ENCODE measurements at places on chromosomes 2 and 18.

- no peak for DNase-seq
Measured at GRCh38 chr2:42775810-42776209, 11.9 kb upstream of the OXER1 start.

- no peak for DNase-seq
Measured at GRCh38 chr2:20575935-20576597, 74.8 kb downstream of the HS1BP3 start.

DNA sequence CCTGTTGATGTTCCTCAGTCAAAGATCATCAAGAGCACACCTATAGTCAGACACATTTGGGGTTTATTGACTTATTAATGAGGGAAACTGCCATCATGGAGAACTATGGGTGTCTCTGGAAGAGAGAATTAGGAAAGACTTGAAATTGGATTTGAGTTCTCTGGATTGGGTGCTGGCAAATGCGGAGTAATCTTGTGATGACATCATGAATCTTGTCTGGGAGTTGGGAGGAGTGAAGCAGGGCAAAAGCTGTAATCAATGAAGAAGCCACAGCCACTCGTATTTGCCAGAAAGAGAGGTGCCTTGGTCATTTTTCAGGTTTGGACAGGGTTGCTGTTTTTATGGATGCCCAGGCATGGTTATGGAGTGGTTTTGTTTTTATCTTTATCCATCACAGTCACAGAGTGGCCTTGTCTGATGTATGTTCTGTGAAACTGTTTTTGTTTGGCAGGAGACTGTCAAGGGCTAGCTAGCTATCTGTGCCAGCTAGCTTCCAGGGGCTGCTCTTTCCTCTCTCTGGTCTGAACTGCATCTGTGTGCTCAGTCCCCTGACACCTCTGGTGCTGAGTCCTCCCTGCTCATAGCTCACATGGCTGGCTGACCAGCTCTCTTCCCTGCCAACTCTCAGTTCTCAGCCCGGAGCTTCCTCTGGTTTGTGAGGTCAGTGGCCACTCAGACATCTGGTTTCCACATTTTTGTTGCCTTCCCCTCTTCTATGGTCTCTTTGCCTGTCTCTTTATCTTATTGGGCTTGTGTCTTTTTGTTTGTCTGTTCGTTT, 193.4 kb upstream of the RMP24 start:
- no peak for DNase-seq

DNA sequence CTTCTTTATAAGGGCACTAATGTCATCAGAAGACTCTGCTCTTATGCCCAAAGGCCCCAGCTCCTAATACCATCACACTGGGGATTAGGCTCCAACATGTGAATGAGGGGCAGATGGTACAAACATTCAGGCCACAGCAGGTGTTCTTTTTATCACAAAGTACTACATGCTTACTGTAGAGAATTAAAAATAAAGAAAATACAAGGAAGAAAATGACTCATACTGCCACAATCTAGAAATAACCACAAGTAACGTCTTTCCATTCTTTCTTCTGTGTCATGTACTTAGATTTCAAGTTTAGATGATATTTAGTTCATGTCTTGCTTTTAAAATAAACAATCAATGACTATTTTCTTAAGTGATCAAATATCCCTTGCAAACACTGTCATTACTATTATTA, 100.3 kb upstream of the NEDD4L start:
- no peak for DNase-seq

DNA sequence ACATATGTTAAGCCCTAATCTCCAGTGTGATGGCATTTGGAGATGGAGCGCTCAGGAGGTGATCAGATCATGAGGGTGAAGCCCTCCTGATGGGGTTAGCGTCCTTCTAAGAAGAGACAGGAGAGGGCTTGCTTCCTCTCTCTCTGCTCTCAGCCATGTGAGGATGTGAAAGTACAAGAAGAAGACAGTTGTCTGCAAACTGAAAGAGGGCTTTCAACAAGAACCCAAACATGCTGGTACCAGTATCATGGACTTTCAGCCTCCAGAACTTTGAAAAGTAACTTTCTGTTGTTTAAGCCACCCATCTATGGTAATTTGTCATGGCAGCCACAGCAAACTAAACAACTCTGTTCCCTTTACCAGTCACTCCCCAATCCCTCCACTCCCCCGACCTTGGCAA, 47.4 kb downstream of the CACNB4 start:
- no peak for DNase-seq

- no peak for DNase-seq
Measured at GRCh38 chr2:96113367-96113677, 3.0 kb downstream of the ADRA2B start.

- no peak for DNase-seq
Measured at GRCh38 chr2:24115057-24115456, 8.1 kb downstream of the PFN4 start.

DNA sequence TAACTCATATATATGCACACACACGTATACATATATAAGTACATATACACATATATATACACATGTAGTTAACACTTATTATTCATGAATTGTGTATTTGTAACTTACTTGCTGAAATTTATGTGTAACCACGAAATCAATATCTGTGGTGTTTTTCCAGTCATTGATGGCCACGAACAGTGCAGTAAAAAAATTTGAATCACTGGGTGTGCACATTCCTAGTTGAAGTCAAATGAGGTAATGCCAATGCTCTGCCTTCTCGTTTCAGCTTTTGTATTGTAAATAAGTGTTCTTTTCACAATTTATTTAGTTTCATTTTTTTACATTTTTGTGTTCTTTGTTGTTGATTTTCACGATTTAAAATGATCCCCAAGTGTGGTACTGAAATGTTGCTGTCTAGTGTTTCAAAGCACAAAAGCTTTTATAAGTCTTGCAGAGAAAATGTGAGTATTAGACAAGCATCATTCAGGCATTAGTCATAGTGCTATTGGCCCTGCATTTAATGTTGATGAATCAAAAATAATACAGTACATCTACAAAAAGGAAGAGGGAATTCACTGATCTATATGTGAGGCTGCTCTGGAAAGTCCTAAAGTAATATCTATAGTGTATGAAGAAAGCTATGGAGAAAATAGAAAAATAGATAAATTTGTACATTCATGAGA, 419.0 kb downstream of the DSC3 start:
- no peak for DNase-seq

DNA sequence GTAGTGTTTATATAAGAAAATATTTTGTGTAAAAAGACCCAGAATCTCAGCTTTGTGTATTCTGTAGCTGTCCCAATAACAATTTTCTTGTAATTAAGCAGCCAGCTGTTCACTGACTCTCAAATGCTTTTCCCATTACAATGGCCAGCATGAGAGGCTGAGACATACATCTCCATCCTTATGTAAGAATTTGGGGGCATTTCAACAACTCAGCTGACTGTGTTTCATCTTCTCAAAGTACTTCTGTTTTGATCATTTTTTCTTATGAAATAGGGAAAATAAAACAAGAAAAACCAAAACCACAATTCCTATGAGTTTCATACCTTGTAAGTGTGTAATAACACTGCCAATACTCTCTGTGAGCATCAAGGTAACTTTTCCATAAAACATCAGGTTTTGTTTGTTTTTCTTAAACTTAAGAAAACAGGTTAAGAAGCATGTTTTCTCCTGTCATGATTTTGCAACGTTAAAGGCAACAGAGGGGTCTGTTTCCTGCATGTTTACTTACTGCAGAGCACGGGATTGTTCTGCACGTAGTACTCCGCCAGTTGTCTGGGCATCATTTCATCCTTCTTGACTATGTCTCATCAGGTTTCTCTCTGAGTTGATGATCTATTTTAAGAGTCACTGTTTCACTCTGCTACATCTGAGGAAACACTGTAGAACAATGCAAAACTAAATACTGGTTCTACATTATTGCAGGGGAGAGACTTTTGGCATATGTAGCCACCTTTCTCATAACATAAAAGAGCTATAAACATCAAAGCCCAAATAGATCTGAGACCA, 62.9 kb upstream of the CYRIA start:
- no peak for DNase-seq

- no peak for DNase-seq
Measured at GRCh38 chr2:161116509-161116908, 43.7 kb upstream of the TANK start.

GRCh38 chr2:236876642-236877041, 209.0 kb upstream of the COPS8 start:
- no peak for DNase-seq

DNA sequence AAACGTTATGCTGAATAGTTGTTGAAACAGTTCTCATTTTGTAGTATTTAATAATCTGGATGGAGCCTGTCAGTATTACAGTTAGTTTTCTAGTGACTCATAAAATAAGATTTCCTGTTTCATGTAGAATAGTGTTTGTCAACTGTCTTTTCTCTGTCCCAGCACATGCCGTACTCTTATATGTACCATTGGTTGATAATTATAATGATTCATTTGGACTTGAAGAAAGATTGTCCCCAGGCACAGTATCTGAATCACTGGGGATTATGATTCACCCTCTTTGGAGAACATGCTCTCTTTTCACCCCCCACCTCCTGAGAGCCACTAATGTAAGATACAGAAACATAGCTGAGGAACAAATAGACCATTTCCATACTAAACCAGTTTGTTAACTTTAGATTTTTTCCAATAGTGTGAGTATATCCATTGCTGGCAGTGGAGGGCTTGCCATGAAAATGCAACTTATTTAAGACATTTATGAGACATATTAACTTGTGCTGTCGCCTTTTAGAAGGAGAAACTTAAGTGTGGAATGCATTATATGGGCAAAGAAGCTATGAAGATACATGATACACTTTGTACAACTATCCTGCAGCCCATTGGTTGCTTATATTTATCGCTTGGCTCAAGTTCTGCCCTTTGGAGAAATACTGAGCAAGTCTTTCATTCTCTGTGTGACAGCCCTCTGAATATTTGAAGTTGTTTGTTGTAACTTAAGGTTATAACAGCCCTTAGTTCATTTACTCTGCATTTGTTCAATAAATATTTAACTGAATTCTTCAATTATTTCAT, 12.4 kb downstream of the COPS8 start:
- no peak for DNase-seq

- DNase-seq, result no peak
Measured at GRCh38 chr2:26563686-26564085, 77.5 kb downstream of the CIB4 start.

DNA sequence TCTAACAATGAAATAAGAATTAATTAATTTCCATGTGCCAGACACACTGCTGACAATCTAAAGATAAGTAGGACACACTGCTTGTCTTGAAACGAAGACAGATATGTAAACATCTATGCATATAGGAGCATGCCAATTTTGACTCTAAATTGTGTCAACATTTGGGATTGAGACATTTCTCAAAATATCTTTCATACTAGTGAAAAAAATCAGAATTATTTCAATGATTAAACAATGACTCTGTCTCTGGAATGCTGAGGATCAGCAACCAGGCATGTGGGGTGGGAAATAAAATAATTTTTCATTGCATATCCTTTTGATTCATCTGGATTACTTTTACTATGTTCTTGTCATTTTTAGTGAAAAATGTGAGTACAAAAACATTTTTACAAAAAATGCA, 262.6 kb upstream of the SYT4 start:
- no peak for DNase-seq

DNA sequence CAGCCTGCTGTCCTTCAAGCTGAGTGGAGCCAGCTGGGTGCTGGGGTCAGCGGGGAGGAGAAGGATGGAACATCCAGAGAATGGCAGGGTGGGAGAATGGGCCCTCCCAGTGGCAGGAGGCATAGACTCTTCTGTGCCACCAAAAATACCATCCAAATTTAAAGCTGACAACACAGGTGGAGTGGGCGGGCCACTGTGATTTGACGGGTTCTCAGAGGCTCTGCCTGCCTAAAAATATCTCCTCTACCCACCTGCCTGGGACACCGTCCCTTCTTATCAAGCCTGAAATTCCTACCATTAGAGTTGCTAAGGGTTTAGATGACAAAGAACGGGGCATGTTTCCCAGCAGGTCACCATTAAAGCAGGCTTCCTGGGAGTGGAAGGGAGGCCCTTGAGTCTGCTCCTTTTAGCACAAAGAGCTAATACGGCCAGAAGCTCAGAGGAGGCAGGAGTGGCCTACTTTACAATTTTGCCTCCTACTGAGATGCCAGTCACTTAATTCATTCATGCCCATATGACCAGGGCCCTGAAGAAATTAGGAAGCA, 19.8 kb upstream of the MARCHF4 start:
- no peak for DNase-seq

DNA sequence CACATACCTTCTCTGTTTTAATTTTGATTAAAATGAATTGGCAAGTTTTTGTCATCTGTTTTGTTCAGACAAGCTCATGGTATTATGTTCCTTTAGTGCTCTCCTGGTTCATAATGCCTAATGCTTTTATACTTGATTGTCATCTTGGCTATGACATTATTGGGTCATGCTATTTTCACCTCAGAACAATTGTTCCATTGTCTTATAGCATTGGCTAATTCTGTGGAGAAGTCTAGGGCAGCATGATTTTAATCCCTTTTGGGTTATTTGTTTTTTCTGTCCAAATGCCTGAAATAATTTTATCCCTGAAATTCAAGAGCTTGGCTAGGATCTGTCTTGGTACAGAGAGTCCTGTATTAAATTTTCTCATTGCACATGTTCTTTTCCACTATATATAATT, 83.8 kb upstream of the CCDC85A start:
- no peak for DNase-seq

DNA sequence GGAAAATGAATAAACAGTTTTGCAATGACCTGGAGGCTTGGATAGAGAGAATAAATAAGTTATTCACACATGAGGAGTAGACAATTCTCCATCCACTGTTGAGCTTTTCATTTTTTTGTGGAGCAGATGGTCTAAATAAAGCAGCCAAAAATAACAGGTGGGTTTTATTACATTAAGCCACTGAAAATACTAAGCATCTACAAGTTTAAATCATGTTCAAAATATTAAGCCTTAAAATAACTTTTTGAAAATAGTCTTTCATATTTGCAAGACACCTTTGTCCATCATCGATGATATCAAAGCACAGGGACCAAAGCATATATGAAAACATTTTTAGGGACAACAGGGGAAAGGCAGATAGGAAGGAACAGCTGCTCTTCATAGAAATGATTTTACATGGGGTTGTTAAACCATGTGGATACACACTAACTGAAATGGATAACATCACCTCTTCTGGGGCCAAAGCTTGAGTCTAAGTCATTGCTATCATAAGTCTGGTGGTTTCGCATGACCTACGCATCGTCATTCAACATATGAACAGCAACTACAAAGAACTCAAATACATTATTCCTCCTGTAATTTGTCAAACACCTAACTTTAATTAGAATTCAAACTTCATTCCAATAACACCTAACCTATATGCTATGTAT, 197.6 kb upstream of the CHST9 start:
- DNase-seq, result no peak

GRCh38 chr2:211934811-211935210, 603.8 kb downstream of the ERBB4 start:
- DNase-seq, result no peak

- DNase-seq, result no peak
Measured at GRCh38 chr18:48797841-48798255, 152.9 kb downstream of the SMAD7 start.

GRCh38 chr18:46468426-46469180, 188.4 kb downstream of the LOXHD1 start:
- no peak for DNase-seq

Measured in SW 1271 (cell line).